ENCODE measurements at places on chromosomes 12 and 14.

- DNase-seq, result no peak
These were observed 124.7 kb upstream of the PWP1 start for GRCh38 chr12:107560899-107561285.

DNA sequence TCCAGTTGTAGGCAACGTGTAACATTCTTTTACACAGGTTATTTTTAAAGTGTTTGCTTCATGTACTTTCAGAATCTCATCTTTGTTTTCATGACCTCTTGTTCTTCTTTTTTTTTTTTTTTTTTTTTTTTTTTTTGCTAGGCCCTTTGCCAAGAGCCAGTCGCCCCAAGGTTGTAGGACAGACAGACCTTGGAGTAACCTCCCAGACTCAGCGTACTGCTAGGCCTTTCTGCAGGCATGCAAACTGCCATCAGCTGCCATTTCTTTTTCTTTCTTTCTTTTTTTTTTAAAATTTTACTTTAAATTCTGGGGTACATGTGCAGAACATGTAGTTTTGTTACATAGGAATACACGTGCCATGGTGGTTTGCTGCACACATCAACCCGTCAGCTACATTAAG lies 452.3 kb upstream of the MDGA2 start:
- no peak for DNase-seq

GRCh38 chr14:99660794-99661193 lies 15.9 kb downstream of the HHIPL1 start:
- DNase-seq, result no peak

- no peak for DNase-seq
These were observed 185.8 kb downstream of the EGLN3 start for GRCh38 chr14:33764876-33765650.

DNA sequence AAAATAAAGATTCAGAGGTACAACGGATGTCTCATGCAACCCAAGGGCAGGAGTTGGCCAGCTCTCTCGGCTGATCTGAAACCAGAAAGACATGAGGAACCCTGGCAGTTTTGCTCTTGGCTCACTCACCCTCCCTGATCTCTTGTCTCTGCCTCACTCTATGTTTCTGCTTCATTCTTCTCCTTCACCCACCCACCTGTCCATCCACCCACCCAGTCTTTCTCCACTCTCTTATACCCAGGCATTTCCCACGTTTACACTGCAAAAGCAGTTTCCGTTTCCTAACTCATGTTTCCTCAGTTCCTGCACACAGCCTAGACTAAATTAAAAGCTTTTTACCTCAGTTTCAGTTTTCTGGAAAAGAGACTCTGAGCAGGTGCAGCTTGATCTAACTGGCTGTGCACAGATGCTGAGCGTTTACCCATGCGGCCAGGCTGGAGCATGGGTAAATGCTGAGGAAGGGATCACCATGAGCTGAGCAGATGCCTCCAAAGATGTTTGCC lies 157.6 kb downstream of the PRKCH start:
- DNase-seq, result no peak

GRCh38 chr12:85448548-85449139 lies 168.6 kb downstream of the ALX1 start:
- no peak for DNase-seq

- DNase-seq, result peak; percentile 56
These were observed 59.5 kb downstream of the VEZT start for GRCh38 chr12:95277139-95277538.

DNA sequence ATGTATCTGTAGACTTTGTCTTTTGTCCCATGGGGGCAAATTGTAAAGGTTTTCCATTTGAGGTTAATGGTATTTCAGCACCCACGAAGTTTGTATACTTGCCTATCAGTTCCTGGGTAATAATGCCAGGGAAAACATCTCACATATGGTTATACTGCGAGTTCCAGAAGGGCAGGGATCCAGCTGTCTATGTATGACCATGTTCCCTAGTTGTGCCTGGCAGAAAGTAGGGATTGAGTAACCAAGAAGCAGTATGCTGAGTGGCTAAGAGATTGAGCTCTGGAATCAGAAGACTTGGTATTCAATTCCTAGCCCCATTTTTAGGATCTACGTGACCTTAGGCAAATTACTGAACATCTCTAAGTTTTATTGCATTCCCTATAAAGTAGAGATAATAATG lies 173.2 kb upstream of the PWP1 start:
- DNase-seq, result no peak

DNA sequence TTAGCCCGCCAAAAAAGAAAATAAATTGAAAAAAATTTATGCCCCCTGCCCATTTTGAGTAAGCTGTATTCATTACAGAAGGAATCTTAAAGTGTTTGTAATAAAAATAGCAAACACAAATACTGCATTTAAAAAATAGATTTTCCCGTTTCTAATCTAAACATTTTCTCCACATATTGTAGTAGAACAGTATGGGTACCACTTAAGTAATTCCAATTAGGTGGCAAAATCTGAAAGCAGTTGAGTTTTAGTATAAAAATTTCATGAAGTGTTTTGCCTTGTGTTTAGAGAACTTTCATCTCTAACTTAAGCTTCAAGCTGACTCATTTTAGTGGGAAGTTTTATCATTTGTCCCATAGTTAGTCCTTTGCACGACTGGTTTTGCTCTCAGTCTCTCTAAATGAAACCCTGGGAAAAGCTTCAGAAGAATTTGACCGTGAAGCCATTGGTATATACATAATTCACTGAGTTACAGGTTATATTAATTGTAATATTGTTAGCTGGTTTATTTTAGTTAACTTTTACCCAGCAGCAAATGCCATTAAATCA lies 214.6 kb downstream of the ERC1 start:
- no peak for DNase-seq

DNA sequence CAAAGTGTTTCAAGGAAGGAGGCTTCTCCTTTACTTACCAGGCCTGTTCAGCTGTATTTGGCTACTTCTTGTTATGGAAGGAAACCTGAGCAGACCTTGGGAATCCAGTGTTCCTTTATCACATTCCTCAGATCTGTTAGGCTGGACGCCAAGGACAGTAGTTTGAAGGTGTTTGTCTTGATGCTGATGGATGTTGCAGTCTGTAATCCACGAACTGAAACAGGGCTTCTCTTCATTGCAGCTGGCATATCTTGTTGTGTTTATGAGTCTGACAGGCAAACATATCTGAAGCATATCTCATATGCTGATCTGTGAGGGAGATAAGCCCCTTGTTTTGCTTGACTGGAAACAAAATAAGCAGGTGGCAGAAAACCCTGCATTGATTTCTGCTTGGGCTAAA lies 904.3 kb downstream of the NRXN3 start:
- no peak for DNase-seq

- DNase-seq, result no peak
These were observed 40.2 kb downstream of the HSP90AA1 start for GRCh38 chr14:102046337-102047278.

GRCh38 chr14:88269806-88270420 lies 53.2 kb downstream of the KCNK10 start:
- no peak for DNase-seq

- no peak for DNase-seq
These were observed 341 bp downstream of the ZNF10 start for GRCh38 chr12:133130808-133131128.

GRCh38 chr12:123131291-123131832 lies 19.5 kb downstream of the PITPNM2 start:
- DNase-seq, result no peak

DNA sequence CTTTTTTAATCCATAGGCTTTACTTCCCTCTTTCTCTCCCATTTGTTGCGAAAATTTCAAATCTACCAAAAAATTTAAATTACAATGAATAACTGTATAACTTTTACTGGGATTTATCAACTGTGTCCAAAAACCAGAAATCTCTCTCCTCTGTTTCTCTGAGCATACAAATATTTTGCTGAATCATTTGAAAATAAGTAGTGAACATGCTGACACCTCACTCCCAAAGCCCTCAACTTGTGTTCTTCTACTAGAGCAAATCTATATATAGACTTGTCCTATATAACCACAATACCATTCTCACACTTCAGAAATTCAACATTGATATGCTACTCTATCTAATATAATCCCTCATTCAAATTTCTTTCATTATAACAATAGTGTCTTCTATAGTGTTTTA lies 53.1 kb downstream of the SLCO1C1 start:
- DNase-seq, result no peak

DNA sequence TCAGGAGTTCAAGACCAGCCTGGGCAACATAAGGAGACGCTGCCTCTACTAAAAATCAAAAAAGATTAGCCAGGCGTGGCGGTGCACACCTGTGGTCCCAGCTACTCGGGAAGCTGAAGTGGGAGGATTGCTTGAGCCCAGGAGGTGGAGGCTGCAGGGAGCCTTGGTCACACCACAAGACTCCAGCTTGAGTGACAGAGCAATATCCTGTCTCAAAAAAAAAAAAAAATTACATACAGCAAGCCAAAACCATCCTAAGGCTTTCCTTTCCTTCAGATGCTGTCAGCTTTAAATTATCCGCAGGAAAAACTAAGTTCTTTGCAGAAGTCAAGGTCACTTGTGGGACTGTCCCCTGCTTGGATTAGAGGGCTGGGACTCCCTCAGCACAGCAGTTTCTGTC lies 1.3 kb downstream of the CS start:
- no peak for DNase-seq

DNA sequence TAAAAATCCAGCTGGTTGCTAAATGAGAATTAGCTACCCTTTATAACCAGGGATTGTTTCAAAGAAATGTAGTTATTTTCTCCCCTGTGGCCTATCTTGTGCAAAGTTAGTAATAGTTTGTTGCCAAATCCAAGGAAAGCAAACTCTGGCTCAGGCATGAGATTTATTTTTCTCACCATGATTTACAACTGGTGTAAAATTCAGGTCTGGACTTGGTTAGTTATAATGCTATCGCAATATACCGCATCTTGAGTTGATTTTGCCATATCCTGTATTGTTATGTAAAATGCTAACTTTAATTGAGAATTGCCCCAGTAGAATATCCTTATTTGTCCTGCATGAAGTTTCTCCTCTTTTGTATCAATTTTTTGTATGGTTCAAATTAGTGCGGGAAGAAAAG lies 135.5 kb downstream of the CRADD start:
- no peak for DNase-seq

DNA sequence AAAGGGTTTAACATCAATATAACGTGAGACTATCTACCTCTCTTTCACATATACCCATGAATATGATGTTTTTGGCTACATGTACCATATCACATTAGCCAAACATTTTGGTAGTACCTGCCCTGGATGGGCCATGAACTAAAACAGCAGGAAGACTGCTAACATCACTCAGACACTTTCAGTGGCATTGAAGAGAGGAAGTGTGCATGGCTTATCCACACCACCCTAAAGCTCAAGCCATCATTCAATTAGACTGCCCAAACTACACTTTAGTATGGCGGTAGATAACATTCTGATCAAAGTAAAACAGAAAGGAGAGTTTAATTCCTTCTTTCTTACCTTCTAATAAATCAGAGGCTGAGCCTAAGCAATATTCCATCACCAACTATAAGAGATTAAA lies 103.0 kb downstream of the PEBP1 start:
- DNase-seq, result no peak
